ENCODE measurements at places on chromosomes 3 and 15.

DNA sequence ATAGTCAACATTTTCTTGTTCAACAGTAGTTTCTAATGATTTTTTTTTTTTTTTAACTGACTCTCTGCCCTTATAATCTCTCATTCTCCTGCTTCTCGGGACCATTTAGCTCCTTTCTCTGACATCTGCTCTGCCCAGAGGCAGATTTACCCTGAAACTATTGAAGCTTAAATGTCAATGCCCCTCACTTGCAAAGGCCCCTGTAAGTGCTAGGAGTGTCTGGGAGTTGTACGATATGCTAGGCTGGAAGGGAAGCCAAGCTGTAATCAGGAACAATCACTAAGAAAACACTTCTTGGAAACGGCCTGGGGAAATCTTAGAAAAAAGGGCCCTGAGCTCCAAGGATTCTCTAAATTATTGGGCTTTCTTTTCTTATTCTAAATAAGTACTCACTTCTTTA lies 5.8 kb upstream of the PLOD2 start:
- DNase-seq = no peak

GRCh38 chr3:177133860-177134815 lies 63.1 kb downstream of the TBL1XR1 start:
- DNase-seq = no peak

DNA sequence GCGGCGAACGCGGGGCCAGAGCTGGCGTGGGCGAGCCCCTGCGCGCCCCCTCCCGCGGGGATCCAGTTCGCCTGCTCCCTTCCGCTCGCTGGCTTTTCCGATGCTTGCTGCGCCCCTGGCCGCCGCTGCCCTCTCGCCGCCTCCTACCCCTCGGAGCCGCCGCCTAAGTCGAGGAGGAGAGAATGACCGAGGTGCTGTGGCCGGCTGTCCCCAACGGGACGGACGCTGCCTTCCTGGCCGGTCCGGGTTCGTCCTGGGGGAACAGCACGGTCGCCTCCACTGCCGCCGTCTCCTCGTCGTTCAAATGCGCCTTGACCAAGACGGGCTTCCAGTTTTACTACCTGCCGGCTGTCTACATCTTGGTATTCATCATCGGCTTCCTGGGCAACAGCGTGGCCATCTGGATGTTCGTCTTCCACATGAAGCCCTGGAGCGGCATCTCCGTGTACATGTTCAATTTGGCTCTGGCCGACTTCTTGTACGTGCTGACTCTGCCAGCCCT lies 721 bp downstream of the P2RY1 start:
- peak; percentile 43 for DNase-seq

GRCh38 chr15:64045101-64045435 lies 1.2 kb downstream of the DAPK2 start:
- no peak for DNase-seq

DNA sequence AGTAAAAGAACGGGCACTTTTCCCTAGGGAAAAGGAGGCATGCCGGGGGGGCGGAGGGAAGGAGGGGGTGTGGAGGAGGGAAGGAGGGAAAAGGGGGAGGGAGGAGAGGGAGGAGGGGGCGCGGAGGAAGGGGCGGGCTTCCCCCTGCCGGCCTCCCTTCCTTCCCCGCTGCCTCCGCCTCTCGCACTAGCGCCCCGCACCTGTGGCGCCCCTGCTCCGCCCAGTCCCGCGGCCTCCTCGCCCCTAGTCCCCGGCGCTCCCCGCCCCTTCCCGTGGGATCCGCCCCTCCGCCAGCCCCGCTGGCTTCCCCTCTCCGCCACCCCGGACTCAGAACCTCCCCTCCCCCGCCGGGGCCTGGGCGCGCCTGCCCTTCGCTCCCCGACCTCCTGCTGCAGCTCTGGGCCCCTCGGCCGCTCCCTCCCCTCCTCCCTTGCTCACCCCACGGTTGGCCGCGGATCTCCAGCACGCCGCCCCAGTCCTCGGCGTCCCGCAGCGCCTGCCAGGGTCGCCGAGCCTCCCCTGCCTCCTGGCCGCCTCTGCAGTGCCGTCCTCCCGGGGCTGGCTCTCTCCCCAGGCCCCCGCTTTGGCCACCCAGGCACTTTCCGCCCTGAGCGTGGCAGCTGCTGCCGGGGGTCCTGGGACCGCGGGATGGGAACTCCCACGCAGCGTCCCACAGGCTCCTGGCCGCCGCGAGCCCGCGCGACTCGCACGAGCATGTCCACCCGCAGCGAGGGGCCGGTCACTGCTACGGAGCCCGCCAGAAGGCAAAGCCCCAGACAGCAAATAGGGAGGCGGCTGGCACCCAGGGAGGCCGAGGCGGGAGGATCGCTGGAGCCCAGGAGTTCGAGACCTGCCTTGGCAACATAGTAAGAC lies 147.4 kb downstream of the TJP1 start:
- DNase-seq = no peak

- no peak for DNase-seq
Measured at GRCh38 chr3:49119036-49119435, 1.6 kb downstream of the USP19 start.

DNA sequence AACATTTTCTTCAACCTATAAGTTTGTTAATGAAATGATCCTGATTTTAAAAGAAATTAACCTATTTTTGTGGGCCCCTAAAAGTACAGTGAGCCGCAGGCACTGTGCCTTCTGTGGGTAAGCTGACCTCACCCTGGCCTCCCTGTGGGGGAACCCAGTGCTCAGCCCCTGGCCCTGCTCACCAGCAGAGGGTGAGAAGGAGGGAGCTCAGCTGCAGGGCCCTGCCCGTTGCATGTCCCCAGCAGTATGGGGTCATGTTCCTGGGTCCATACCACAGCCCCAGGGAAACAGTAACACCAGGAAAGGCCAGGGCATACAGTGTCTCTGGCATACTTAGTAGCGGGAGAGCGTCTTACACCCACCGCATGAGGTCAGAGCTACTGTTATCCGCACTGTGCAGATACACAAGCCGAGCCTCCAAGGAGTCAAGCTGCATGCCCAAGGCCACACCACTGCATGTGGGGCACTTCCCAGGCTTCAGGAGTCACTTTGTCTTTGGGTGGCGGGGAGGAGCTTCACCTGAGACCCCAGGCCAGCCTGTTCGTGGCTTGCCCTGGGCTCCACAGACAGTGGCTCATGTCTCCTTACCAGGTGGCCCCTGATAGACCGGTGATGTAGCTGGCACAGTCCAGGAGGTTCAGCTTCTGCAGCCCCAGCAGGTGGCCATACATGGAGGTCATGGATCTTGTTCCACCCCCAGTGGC lies 22.6 kb upstream of the EHD4 start:
- DNase-seq = no peak

DNA sequence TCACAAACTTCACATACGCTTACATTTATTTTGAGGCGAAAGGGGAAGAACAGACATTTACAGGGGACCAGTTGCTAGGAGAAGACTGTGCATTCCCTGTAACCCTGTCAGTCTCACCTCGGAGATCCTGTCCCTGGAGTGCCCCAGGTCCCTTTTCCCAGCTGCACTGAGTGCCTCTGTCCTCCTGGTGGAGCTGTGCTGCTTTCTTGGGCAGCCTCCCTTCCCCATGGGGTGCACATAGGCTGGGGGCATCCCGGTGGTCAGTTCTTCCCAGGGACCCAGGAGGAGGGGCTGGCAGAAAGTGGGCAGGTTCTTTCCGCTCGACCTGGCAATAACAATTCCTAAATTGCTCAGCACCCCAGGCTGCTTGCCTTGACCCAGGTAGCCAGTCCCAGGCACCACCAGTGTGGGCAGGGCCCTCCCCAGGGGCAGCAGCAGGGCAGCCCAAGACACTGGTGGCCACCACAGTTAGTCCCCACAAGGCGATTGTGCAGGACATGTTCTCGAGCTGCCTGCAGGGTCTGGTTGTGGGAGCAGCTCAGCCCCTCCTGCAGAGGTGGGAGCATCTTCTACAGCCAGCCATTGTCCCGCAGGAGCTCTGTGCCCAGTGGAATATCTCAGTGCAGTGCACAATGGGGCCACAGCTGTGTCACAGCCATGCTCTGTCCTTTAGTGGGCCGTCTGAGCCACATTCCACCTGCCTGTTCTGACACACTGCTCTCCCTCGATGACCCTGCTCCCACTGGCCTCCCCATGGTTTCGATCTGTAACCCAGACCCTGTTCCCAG lies 36.3 kb downstream of the APBA2 start:
- DNase-seq = no peak

GRCh38 chr3:64457811-64458210 lies 230.0 kb downstream of the ADAMTS9 start:
- no peak for DNase-seq

- no peak for DNase-seq
Measured at GRCh38 chr15:66747886-66748707, 46.1 kb downstream of the SMAD6 start.

GRCh38 chr3:39528844-39529243 lies 61.4 kb downstream of the MOBP start:
- no peak for DNase-seq

Measured in prostate gland (tissue), 2 donors.